ENCODE measurements at places on chromosomes 11 and 22. TPM values are rescaled to one million over a fixed set of nuclear protein-coding genes. Genes with fewer than 3 reads are reported as not detected.

The IFITM10 gene
- total RNA-seq, result not detected

GRCh38 chr11:83174008-83174407 is 17.1 kb downstream of the PCF11 start:
- H3K27me3 ChIP-seq, result no peaks in the 10 kb centered on the region
- no peak overlapping the region for H3K4me3 ChIP-seq
- H3K27ac ChIP-seq, result no peak overlapping the region
- peaks cover 8% of the 10 kb centered on the region for H3K36me3 ChIP-seq
- H3K4me1 ChIP-seq, result peaks cover 69% of the 10 kb centered on the region
- DNase-seq, result no peak

DNA sequence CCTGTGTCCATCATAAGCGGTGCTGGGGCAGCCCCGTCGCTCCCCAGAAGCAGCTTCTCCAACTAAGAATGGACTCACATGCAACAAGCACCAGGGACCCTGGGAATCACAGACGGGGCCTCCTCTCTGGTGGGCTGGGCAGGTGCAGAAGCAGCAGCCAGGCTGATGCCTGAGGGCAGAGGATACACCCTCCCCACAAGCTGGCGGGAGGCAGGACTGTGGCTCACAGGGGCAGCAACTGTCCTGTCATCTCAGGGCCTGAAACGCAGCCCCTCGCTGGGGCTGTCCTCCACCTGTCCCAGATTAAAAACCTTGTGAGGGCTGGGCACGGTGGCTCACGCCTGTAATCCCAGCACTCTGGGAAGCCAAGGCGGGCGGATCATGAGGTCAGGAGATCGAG is 3.1 kb upstream of the SBF1 start:
- peaks cover 35% of the 10 kb centered on the region for H3K4me1 ChIP-seq
- H3K27me3 ChIP-seq, result no peaks in the 10 kb centered on the region
- no peak overlapping the region for H3K4me3 ChIP-seq
- no peak overlapping the region for H3K27ac ChIP-seq

DNA sequence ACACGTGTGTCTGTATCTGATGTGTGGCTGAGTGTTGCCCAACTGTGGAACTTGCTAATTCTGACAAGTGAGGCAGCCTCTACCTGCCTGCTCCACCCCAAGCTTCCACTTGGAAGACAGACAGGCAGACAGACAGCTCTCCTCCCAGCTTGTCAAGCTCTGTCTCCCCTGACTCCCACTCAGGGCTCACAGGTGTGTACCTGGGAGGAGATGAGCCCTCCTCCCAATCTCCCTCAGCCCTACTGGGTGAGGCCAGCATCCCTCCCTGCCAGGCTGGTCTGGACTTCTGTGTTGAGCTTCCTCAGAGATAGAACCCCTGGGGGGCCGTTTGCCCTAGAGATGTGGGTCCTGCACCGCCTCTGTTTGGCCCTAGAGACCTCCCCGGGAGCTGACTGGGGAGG is 1.0 kb upstream of the CHRM1 start:
- no peak overlapping the region for H3K4me3 ChIP-seq
- H3K27me3 ChIP-seq, result no peaks in the 10 kb centered on the region
- H3K36me3 ChIP-seq, result no peaks in the 10 kb centered on the region
- peak; percentile 34 for DNase-seq

The OR51E1 gene
- not detected for total RNA-seq

- H3K27me3 ChIP-seq, result no peaks in the 10 kb centered on the region
- no peak overlapping the region for H3K4me3 ChIP-seq
- H3K27ac ChIP-seq, result no peak overlapping the region
- H3K36me3 ChIP-seq, result no peaks in the 10 kb centered on the region
- no peak for DNase-seq
These were observed 35.9 kb upstream of the TRIM29 start for GRCh38 chr11:120173807-120174206.

DNA sequence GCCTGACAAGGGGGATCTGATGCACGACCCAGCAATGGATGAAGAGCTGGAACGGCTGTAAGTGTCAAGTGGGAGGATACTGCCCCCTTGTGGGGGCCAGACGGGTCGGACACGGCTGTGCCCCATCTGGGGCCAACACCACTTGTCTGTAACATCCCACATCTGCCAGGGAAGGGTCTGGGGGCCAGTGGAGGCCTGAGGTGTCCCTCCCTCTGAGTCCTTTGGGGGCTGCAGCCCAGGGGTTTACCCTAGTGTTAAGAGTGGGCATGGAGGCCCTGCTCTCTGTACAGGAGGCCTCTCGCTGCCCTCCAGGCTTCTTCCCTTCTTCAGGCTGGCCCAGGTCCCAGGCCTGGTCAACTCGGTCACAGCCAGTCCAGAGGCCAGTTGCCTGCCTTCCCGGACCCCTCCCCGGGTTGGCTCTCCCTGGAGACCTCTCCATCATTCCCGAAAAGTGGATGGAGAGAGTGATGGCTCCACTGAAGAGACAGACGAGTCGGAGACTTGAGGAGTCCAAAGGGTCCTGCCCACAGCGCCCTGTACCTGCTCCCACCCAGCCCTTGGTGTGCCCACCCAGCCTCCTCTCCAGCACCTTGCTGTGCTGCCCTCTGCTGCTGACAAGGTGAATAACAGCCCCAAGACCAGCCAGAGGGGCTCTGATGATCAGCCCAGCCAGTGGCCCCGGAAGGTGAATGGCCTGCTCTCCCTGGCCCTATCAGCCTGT is 15.4 kb downstream of the ARFGAP2 start:
- peaks cover 7% of the 10 kb centered on the region for H3K4me1 ChIP-seq
- H3K36me3 ChIP-seq, result peaks cover 15% of the 10 kb centered on the region
- no peak overlapping the region for H3K4me3 ChIP-seq
- peak; percentile 75 for DNase-seq

DNA sequence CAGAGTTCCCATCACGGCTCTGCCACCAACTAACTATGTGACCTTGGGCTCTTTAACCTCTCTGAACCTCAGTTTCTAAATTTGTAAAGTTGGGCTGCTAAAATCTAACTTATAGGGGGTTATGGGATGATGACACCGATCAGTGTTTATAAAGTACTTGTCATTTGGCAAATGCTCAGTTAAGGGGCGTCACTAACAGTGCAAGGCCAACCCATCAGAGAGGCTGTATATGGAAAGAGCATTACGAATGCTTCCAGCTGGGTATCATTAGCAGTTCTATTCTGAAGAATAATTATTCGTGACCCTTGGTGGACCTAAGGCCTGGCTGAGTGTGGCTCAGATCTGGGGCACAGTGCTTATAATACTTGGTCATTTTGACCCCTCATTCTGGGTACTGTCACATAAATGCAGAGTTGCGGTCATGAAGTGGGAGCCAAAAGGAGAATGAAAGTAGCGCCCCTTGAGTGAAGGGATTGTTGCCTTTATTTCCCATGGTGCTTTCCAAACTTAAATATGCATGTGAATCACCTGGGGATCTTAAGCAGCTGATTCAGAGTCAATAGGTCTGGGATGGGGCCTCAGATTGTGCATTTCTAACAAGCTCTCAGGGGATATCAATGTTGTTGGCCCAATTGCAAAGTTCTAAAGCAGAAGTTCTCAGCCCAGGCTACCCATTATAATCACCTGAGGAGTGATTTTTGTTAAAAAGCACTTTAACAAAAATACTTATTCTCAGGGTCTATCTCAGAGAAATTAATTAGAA is 115.8 kb downstream of the CSNK2A3 start:
- no peak for DNase-seq
- H3K27ac ChIP-seq, result no peak overlapping the region
- H3K36me3 ChIP-seq, result no peaks in the 10 kb centered on the region
- H3K27me3 ChIP-seq, result no peaks in the 10 kb centered on the region

DNA sequence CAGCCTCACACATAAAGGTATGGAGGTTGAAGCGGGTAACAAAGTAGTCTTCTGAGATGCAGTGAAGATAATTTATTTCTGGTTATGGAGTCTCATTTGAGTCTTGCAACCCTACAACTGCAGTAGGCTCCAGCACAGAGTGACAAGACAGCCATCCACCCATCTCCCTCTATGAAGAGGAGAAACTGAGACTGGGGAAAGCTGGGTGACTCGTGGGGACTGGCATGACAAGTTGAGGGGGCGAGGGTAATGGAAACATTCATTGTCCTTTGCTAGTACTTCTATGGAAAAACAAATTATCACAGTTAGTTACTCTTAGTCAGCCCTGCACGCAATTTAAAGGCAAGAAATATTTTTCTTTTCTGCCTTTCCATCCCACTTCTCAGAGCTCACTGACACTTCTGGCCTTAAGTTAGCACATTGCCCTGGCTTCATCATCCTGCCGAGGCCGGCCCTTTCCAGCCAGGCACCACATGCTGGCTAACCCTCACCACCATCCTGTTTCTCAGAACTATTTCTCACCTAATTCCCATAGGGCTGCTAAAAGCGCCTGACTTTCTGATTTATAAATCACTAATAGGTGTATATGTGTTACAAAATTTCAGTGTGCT is 361.1 kb downstream of the ETS1 start:
- no peak overlapping the region for H3K27ac ChIP-seq
- DNase-seq, result no peak
- no peak overlapping the region for H3K4me3 ChIP-seq
- H3K36me3 ChIP-seq, result no peaks in the 10 kb centered on the region

The CHRM1 gene
- not detected for total RNA-seq

The NAA40 gene
- 14.3 TPM for total RNA-seq

DNA sequence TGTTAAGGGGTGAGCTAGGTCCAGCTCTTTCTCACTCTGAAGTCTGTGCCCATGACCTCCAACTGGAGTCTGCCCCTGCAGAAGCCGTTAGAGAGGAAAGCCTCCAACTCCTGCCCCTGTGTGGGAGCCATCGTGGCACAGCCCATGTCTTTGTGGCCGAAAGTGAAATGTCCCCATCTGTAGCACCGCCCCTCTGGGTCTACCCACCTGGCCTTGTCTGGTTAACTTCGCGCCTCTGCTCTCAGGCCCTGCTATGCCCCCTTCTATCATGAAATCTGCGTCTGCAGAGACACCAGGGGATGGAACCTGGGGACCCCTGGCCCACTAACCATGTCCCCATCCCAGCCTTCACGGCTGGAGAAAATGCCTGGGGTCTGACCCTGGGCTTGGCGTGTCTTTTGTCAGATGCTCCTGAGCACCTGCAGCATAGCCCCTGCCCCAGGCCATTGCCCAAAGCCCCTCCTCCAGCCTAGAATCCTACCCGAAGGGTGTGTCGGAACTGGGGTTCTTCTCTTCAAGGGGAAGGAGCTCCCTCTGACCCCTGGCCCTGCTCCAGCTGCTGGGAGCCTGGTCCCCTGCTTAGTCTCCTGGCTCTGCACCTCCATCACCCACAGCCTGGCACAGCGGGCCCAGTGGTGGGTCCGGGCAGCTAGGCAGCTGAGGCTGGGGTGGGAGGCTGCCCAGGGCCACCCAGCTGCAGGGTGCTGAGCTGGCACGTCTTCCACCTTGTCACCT is 35.8 kb upstream of the HMOX1 start:
- H3K27me3 ChIP-seq, result no peaks in the 10 kb centered on the region
- H3K27ac ChIP-seq, result no peak overlapping the region
- no peak for DNase-seq
- no peaks in the 10 kb centered on the region for H3K36me3 ChIP-seq

The IRAG1 gene
- total RNA-seq, result 1.6 TPM

The SYT8 gene
- 32.6 TPM for total RNA-seq

- peaks cover 37% of the 10 kb centered on the region for H3K4me1 ChIP-seq
- no peaks in the 10 kb centered on the region for H3K36me3 ChIP-seq
- no peaks in the 10 kb centered on the region for H3K27me3 ChIP-seq
- H3K27ac ChIP-seq, result no peak overlapping the region
- H3K4me3 ChIP-seq, result no peak overlapping the region
These were observed 36.0 kb downstream of the PARVA start for GRCh38 chr11:12413141-12414052.

The OR4D5 gene
- total RNA-seq, result 6.6 TPM

DNA sequence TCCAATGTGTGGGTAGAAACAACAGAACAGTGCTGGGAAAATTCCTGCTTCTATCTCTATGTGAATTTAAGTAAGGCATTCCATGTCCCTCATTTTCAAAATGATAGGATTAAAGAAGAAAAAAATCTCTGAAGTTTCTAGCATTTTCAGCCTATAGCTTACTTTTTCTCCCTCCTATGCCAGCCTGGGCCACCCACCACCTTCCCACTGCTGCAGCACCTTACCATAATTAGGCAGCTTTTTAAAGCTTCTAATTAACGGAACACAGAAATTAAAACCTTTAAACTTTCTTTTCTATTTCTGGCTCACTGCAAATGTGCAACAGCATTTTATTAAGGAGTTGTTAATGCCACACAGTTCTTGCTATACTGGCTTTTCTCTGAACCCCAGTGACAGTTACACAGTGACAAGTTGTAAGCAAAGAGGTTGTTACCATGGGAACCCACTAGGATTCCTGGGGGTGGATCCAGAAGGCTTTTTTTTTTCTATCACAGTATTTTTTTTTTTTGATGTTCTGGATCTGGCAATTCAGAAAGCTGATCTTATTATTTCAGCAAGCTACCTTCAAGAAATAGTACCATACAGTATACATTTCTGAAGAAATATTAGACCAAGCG is 20.2 kb downstream of the CELF1 start:
- no peak overlapping the region for H3K27ac ChIP-seq
- H3K4me3 ChIP-seq, result no peak overlapping the region
- peaks cover 9% of the 10 kb centered on the region for H3K4me1 ChIP-seq
- H3K27me3 ChIP-seq, result no peaks in the 10 kb centered on the region
- no peaks in the 10 kb centered on the region for H3K36me3 ChIP-seq
- no peak for DNase-seq

DNA sequence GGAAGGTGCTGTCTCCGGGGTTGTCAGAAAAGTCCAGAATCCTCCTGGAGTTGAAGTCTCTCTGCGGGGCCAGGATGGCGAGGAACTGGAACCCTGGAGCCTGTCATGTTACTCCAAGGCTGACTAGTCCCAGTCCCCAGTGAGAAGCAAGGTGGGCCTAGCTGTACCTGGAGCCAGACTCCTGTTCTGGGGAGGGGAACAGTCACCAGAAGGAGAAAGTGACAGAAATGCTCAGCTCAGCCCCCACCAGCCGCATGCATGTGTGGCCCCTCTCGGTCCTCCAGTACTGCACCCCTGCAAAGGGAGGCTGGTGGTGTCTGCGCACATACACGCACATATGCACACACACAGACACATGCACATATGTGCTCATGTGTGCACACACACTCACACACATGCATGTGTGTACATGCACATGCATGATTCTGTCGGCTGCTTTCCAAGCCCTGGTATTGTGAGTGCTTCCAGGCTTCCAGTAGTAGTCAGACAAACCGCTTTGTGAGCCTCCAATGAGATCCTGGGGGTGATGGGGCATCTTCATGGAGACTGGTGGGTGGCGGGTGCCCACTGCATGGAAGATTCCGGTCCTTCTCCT is 54.3 kb downstream of the RTL6 start:
- H3K4me1 ChIP-seq, result peaks cover 3% of the 10 kb centered on the region
- H3K27me3 ChIP-seq, result no peaks in the 10 kb centered on the region
- H3K4me3 ChIP-seq, result no peak overlapping the region
- H3K36me3 ChIP-seq, result no peaks in the 10 kb centered on the region
- no peak overlapping the region for H3K27ac ChIP-seq

All from body of pancreas (tissue), 4 donors.